Dermis blood vessel endothelial cell (primary cell): ENCODE measurements at places on chromosomes 6 and 20. TPM values are rescaled to one million over a fixed set of nuclear protein-coding genes. Genes with fewer than 3 reads are reported as not detected.

The INSM1 gene
- not detected in 2 replicates for total RNA-seq

The TMEM151B gene
- total RNA-seq, result not detected in 2 replicates

DNA sequence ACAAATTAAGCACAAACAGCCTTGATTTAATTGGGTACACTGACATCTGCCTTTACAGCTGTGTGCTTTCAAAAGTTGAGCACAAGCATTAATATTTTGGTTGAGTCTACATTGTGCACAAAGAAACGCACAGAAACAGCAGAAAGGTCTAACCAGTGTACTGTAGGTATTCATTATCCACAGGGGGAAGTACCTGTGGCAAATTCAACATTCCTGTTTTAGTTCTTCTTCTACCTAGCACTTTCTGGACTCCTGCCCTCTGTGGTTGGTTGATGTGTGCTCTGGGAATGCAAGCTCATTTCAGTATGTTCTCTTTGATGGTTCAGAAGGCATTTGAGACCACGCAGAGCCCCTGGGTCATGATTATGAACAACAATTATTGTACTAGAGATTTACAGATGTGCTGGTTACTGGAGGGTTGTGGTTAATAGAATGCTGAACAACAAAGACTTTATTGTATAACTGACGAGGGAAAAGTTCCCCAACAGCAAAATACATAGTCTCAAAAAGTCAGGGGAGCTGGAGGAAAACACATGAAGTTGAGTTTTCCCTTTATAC is 26.6 kb upstream of the DAAM2 start:
- DNase-seq, result no peak

GRCh38 chr6:47749757-47750156 is 32.1 kb upstream of the OPN5 start:
- DNase-seq, result no peak

DNA sequence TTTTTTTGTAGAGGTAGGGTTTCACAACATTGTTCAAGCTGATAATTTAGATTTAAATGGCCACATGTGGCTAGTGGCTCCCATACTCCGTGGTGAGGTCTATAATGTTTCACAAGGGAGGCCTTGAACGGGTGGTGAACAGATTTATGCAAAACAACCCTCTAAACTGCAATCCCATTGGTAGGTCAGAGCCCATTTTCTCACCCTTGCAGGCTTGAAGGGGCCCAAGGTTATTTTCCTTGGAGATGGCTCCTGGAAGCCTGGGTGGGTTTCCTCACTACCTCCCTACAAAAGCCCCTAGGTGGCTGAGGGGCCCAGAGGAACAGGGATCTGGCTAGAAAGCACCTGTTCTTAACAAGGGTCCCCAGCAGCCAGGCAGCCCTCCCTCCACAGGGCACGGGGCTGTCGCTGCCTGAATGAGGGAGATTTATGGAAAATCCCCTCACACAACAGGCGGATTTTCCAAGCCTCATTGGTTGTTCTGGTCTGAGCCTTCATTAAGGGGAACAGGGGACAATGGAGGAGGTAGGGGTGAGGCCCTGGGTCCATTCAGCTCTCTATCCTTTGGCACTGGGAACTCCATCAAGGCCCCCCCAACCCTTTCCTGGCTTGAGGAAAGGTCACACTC is 64.6 kb downstream of the VEGFA start:
- DNase-seq, result no peak

DNA sequence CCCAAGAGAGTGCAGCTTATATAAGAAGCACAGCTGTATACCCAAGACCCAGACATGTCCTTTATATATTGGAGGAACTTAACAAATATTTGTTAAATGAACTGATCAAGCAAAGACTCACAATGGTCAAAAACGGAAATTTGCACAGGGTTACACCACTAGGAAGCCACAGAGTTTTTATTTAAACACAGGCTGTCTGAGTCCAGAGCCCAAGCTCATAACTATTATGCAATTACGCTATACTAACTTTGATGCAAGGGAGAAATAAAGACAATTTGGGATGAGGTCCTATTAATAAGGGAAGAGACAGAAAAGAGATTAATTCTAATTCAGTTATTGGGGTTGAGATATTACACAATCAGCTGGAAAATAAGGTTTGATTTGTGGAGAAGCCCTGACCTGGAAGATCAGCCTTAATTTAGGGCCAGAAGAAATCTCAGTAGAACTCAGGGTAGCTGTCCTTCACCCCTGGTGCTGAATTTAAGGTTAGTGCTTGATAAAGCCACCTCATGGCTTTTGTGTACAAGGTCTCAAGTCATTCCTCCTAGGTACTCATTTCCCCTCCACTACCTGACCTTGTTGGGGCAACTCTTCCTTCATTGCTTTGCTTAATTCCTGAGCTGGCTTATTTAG is 10.5 kb upstream of the ZNF334 start:
- DNase-seq, result peak; percentile 25

GRCh38 chr6:128098000-128098581 is 197.2 kb upstream of the THEMIS start:
- no peak for DNase-seq

The TRIM10 gene
- not detected in 2 replicates for total RNA-seq

The ME1 gene
- total RNA-seq, result 7.8 and 25.3 TPM in 2 replicates

The C6orf15 gene
- 0.14 TPM in 1 of 2 replicates, not detected in the other for total RNA-seq

DNA sequence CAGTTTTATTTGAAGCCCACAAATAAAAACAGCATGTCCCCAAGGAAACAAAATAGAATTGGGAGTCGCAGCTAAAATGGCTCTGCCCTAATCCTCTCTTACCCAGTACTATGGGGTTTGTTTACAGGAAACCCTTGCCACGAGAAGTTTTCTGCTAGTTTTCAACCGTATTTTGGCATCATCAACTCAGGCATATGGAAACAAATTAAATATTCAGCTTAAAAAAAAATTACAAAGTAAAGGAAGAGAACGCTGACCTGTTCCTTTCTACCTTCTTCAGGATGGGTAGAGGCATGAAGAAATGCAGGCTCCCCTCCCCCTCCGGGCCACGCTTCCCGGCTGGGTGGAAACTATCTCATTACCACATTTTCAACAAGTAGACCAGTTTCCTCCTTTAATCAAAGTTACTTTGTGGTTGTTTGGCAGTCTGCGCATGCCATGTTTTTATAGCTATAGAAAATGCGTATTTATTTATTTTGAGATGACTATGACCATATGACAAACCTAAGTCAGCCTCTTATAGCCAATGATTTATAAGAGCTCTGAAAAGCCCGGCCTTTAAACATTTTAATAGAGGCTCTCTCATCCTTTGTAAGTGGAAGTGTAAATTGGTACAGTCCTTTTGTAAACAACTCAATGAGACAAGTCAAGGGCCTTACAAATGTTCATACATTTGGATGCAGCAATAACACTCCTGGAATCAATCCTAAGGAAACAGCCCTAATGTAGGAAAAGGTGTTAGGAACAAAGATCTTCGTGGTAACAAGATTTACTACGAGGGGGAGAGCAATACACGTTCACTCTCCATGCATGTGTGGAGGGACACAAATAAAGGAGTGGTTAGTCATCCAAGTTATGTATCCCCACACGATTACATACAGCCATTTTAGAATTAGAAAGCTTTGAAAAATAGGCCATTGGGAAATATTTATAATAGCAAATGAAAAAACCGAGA is 16.1 kb upstream of the ZNF217 start:
- DNase-seq, result peak; percentile 46

- no peak for DNase-seq
Observed at GRCh38 chr6:118712969-118713368, 61.6 kb upstream of the CEP85L start.

The ADGB gene
- total RNA-seq, result not detected in 2 replicates

DNA sequence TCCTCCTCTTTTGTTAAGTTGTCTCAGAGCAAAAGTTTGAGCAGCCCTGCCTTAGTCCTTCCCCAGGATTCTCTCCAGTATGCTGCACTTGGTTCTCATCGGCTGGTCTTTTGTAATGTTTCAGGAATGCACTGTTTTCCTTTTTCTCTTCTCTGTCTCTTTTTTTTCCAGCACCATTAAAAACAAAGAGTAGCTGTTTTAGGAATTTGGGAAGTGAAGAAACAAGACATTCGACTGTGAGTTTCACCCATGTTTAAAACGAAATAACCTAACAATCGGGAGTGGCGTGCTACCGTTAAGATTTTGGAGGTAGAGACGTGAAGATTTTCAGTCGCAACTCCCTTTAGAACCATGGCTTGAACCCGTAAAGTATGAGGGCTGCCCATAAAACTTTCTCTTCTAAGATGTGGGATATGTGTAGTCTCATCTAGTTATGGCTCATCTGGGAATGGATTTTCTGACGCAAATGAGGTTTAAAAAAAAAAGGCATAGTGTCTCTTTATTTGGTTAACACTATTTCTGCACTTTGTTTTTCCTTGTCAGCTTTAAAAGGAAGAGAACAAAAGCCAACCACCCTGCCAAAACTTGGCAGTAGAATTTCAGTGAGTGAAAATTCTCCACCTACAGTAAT is 35.9 kb upstream of the RAB23 start:
- DNase-seq, result no peak

DNA sequence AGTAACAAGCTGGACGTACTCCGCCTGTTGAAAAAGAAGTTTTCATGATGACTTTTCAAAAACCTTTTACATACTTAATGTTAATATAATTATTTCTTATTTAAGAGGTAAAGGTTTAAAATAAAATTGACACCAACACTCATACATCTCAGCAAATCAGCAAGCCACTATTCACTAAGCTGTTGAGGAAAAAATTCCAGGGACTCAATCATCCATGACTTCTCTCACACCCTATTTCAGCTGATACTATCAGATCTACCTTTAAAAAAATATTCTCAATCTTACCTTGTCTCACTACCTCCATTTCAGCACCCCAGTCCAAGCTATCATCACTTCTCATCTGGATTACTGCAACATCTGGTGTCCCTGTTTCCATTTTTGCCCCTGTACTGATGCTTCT is 109.3 kb downstream of the HACE1 start:
- DNase-seq, result no peak

The KCNQ2 gene
- total RNA-seq, result not detected in 2 replicates

DNA sequence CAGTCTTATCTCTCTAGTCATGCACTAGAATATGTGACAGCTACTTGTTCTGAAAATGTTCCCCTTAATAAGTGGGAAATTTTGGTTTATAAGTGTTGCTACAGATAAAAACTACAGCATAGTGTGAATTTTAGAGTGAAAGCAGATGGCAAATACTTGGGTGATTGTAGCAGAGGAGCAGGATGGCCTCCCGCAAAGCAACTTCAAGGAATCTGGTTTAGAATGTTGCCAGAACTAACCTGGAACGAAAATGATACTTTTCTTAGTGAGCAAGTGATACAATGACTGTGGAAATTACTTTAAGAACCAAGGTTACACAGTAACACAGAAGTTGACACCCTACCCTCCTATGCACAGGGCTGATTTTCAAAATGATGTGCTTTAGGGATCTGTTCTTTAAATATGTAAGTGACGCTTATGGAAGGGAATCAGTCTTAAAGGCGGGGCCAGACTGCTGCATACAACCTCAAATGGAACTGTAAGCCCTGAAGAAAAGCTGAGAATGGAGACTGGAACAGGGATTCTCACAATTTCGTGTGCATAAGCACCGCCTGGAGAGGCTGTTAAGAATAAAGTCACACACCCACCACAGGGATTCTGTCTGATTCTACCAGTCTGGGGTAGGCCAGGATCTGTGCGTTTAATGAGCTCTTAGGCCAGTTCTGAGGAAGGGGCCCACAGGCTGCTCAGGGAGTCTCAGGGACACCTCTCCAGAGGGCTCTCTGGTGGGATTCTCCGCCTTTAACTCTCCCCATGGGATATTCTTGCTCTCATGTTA is 97.9 kb downstream of the FYN start:
- DNase-seq, result no peak

DNA sequence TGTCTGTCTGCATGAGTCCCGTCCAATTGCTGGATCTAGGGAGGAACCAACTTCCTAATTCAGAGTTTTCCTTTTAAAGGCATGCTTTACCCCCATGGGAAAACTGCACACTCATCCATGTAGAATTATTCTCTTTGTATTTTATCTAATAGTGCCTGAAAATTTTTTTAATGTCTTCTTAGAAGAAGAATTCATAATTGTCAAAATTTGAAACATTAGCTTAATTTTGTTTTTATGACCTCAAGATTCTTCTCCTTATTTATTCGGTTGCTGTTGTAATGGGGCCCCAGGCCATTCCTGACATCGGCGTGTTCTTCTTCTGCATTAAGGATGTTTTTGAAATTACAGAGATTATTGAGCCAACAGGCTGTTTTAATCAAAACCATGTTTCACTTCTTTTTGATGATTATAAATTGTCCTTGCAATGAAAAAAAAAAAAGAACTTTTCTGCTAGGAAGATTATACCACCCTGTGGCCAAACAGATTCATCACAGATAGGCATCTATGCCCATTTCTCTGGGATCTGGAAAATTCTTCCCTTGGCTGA is 100.3 kb downstream of the ZNF217 start:
- DNase-seq, result no peak

The HSPA12B gene
- total RNA-seq, result 15.1 and 16.7 TPM in 2 replicates

GRCh38 chr20:44463466-44463865 is 12.2 kb upstream of the TTPAL start:
- DNase-seq, result no peak

The LYRM2 gene
- 16.0 and 20.6 TPM in 2 replicates for total RNA-seq

The SLC32A1 gene
- 0.05 TPM in 1 of 2 replicates, not detected in the other for total RNA-seq
